ENCODE measurements at places on chromosomes 4 and X. TPM values are rescaled to one million over a fixed set of nuclear protein-coding genes. Genes with fewer than 3 reads are reported as not detected.

DNA sequence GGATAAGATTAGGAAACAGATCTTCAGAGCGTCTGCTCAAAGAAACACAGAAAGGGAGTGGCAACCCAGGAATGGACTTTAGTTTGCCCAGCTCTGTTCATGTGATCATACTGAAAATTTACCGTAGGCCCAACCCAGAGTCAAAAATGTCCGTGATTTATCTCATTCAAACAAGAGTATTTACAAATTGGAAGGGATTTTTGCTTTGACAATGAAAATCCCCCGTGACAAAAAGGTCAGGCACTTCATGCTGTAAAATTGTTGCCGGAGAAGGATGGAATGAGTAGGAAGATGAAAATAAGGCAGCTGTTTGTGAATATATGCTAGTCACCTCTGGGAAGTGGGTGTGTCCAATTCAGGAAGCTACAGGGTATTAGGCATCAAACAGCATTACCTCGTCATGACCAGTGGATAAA lies 1.2 kb downstream of the SULT1B1 start:
- H3K36me3 ChIP-seq = no peaks in the 10 kb centered on the region
- no peak overlapping the region for H3K4me3 ChIP-seq
- H3K27ac ChIP-seq = no peak overlapping the region
- H3K4me1 ChIP-seq = peaks cover 13% of the 10 kb centered on the region

- peaks cover 11% of the 10 kb centered on the region for H3K4me1 ChIP-seq
- no peaks in the 10 kb centered on the region for H3K27me3 ChIP-seq
- no peak for DNase-seq
These were observed 6.2 kb downstream of the BRWD3 start for GRCh38 chrX:80803495-80803894.

GRCh38 chr4:25065431-25065858 lies 34.7 kb upstream of the LGI2 start:
- no peaks in the 10 kb centered on the region for H3K36me3 ChIP-seq
- no peak for DNase-seq
- H3K27ac ChIP-seq = no peak overlapping the region

DNA sequence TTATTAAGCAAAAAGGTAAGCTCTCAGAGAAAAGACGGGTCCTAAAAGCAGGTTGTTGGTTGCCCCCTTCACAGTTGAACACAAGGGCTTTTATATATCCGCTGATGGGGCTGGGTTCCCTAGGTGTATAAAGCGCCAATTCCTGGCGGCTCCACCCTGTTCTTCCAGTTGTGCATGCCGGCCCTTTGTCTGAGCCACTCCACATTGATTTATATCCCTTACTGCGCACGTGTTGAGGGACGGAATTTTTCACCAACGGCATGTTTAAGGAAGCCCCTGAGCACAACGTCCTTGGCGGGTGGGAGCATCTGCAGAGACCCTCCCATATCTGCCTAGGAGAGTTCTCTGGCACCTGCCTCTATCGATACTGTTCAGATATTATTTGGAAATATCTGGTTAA lies 135.7 kb downstream of the DTHD1 start:
- no peak overlapping the region for H3K4me3 ChIP-seq
- no peaks in the 10 kb centered on the region for H3K4me1 ChIP-seq
- no peaks in the 10 kb centered on the region for H3K36me3 ChIP-seq
- H3K27me3 ChIP-seq = peaks cover 25% of the 10 kb centered on the region
- no peak for DNase-seq

- H3K36me3 ChIP-seq = no peaks in the 10 kb centered on the region
- no peak for DNase-seq
- no peak overlapping the region for H3K4me3 ChIP-seq
- no peaks in the 10 kb centered on the region for H3K27me3 ChIP-seq
- peaks cover 32% of the 10 kb centered on the region for H3K4me1 ChIP-seq
These were observed 24.6 kb downstream of the BEX3 start for GRCh38 chrX:103400931-103401330.

DNA sequence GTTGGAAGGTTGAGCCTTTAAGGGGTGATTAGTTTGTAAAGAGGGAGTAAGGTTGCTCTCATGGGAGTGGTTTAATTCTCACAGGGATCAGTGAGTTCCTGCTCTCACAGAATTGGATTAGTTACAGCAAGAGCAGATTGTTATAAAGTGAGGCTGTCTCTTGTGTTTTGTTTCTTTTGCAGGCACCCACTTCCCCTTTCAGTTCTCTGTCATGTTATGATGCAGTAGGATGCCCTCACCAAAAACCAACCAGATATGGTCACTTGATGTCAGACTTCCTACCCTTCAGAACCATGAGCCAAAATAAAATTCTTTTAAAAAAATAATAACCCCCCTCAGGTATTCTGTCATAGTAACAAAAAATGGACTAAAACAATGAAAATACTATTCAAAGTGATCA lies 19.9 kb upstream of the IGSF1 start:
- no peak for DNase-seq
- H3K4me1 ChIP-seq = peaks cover 18% of the 10 kb centered on the region
- H3K27me3 ChIP-seq = no peaks in the 10 kb centered on the region
- H3K4me3 ChIP-seq = no peak overlapping the region

DNA sequence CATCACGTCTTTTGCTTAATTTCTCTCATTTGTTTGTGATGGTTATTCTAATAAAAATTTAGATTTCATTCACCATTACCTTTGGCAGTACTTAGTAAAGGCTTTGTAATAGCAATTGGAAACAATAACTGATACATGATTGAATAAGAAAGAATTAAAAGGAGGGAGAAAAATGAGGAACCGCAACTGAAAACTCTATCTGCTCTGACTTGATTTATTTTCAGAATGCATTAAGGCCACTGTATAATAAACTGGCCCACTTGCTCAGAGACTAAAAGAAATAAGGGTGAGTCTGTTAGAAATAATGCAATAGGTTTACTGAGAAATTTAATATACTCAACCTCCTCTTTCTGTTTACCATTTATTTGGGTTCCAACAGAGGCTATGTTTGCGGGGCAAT lies 351.5 kb downstream of the TMA16 start:
- H3K4me1 ChIP-seq = no peaks in the 10 kb centered on the region
- no peak for DNase-seq
- H3K4me3 ChIP-seq = no peak overlapping the region
- peaks cover 4% of the 10 kb centered on the region for H3K27me3 ChIP-seq
- no peaks in the 10 kb centered on the region for H3K36me3 ChIP-seq
- H3K27ac ChIP-seq = no peak overlapping the region

GRCh38 chrX:29851857-29852605 lies 363.3 kb upstream of the MAGEB2 start:
- no peak for DNase-seq
- no peaks in the 10 kb centered on the region for H3K36me3 ChIP-seq
- H3K4me1 ChIP-seq = no peaks in the 10 kb centered on the region
- H3K27me3 ChIP-seq = peaks cover 8% of the 10 kb centered on the region

GRCh38 chr4:80694171-80694570 lies 336.3 kb upstream of the BMP3 start:
- H3K27ac ChIP-seq = no peak overlapping the region
- DNase-seq = no peak
- H3K4me1 ChIP-seq = no peaks in the 10 kb centered on the region
- no peak overlapping the region for H3K4me3 ChIP-seq
- H3K27me3 ChIP-seq = no peaks in the 10 kb centered on the region
- no peaks in the 10 kb centered on the region for H3K36me3 ChIP-seq

GRCh38 chr4:47643845-47644244 lies 158.8 kb downstream of the ATP10D start:
- H3K27ac ChIP-seq = no peak overlapping the region
- H3K36me3 ChIP-seq = no peaks in the 10 kb centered on the region
- no peaks in the 10 kb centered on the region for H3K27me3 ChIP-seq
- no peak for DNase-seq

- peaks cover 5% of the 10 kb centered on the region for H3K4me1 ChIP-seq
- no peak for DNase-seq
- H3K27ac ChIP-seq = no peak overlapping the region
- no peak overlapping the region for H3K4me3 ChIP-seq
- H3K36me3 ChIP-seq = no peaks in the 10 kb centered on the region
These were observed 4.4 kb upstream of the PRKX start for GRCh38 chrX:3717742-3718420.

DNA sequence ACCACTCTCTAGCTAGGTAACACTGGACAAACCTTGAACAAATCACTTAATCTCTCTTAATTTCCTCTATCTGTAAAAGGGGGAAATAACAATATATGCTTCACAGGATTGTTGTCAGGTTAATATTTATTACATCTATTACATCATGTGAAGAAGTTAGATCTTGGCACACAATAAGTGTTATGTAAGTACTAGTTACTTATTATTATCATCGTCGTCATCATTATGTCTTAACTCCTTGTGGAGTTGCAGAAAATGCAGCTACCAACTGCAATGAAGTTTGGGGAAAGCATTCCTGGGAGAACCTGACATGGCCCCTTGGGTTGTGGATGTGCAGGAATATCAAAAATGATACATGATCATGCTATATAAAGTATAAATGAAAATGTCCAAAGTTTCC lies 4.8 kb upstream of the JCHAIN start:
- no peaks in the 10 kb centered on the region for H3K36me3 ChIP-seq
- H3K27ac ChIP-seq = no peak overlapping the region
- H3K27me3 ChIP-seq = peaks cover 27% of the 10 kb centered on the region

- H3K36me3 ChIP-seq = no peaks in the 10 kb centered on the region
- no peak overlapping the region for H3K4me3 ChIP-seq
- H3K27ac ChIP-seq = no peak overlapping the region
- H3K4me1 ChIP-seq = no peaks in the 10 kb centered on the region
- DNase-seq = no peak
- peaks cover 20% of the 10 kb centered on the region for H3K27me3 ChIP-seq
These were observed 608.1 kb downstream of the MID1IP1 start for GRCh38 chrX:39409246-39409917.

- no peak overlapping the region for H3K27ac ChIP-seq
- no peaks in the 10 kb centered on the region for H3K27me3 ChIP-seq
- no peak overlapping the region for H3K4me3 ChIP-seq
These were observed 108.1 kb downstream of the ATG4A start for GRCh38 chrX:108199691-108200090.

DNA sequence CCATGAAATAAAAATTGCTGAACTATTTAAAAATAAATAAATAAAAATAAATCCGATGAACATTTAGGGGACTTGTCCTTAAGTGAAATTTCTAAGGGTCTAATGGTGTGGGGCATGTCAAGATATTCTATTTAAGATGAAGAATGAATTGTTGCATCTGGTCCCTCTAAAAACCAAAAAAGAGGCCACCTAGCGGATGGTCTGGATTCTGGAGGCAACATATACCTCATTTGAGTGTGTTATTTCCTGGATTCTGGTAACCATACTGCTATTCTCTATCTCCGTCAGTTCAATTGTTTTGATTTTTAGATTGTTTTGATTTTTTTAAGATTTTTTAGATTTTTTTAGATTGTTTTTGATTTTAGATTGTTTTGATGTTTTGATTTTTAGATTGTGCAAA lies 28.3 kb downstream of the AGTR2 start:
- H3K27ac ChIP-seq = no peak overlapping the region
- no peak overlapping the region for H3K4me3 ChIP-seq
- DNase-seq = no peak
- H3K36me3 ChIP-seq = no peaks in the 10 kb centered on the region
- no peaks in the 10 kb centered on the region for H3K27me3 ChIP-seq

GRCh38 chr4:71322425-71322824 lies 16.4 kb upstream of the SLC4A4 start:
- peaks cover 7% of the 10 kb centered on the region for H3K27me3 ChIP-seq
- no peak overlapping the region for H3K27ac ChIP-seq

- peaks cover 4% of the 10 kb centered on the region for H3K4me1 ChIP-seq
- no peak overlapping the region for H3K27ac ChIP-seq
- no peaks in the 10 kb centered on the region for H3K27me3 ChIP-seq
- DNase-seq = no peak
- H3K36me3 ChIP-seq = no peaks in the 10 kb centered on the region
These were observed 57.4 kb upstream of the MSN start for GRCh38 chrX:65610040-65610439.

Gene CORIN
- 4.4 TPM for total RNA-seq

Gene CSAG2
- not detected for total RNA-seq

Gene SOX3
- not detected for total RNA-seq

Measured in chondrocyte (in vitro differentiated cells).